Hepatic stellate cell (primary cell): ENCODE measurements at places on chromosomes 13 and 19.
A peak's percentile ranks its signal among the peaks of the same experiment; 100 is the strongest.

DNA sequence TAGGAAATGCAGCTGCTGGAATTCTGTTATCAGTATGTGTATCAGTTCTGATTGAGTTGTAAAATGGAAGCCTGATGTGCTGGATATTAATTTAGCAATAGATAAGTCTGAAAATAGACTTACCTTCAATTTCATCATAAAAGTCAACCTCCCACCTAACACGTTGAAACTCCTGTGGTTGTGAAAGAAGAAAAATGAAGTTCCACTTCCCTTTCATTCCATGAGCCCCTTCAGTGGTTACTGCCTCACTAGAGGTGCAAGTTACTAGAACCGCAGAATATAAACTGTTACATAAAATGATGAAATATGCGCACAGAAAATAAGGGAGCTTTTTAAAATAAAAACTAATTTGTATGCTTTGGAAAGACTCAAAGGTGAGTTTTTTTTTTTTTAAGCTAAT is 249.2 kb downstream of the SHISA2 start:
- no peak for DNase-seq

- DNase-seq: peak; percentile 100
These were observed at the start of gene MRPS12 for GRCh38 chr19:38930776-38931520. TSS of gene MRPS12 (plus strand) at chr19:38930944. CDS start at chr19:38931295, 351 bp downstream.

DNA sequence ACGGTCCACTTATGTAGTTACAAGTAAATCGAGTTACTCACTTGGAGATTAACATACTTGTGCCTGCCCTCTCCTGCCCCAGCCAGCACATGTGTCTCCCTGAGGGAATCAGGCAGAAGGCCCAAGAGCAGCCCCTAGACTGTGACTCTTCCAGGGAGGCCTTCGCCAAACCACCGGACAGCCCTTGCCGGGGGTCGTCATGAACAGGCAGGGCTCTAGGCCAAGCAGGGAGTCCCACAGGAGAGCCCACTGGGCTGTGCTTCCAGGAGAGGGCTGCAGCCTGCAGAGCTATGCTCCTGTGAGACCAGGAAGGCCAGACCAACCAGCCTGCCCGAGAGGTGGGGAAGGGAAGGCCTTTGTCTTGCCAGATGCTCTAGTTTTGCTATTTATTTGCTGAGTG is 283.3 kb downstream of the FOXO1 start:
- DNase-seq: no peak

- peak; percentile 84 for DNase-seq
These were observed 19.0 kb upstream of the GPI start for GRCh38 chr19:34345947-34346351.

DNA sequence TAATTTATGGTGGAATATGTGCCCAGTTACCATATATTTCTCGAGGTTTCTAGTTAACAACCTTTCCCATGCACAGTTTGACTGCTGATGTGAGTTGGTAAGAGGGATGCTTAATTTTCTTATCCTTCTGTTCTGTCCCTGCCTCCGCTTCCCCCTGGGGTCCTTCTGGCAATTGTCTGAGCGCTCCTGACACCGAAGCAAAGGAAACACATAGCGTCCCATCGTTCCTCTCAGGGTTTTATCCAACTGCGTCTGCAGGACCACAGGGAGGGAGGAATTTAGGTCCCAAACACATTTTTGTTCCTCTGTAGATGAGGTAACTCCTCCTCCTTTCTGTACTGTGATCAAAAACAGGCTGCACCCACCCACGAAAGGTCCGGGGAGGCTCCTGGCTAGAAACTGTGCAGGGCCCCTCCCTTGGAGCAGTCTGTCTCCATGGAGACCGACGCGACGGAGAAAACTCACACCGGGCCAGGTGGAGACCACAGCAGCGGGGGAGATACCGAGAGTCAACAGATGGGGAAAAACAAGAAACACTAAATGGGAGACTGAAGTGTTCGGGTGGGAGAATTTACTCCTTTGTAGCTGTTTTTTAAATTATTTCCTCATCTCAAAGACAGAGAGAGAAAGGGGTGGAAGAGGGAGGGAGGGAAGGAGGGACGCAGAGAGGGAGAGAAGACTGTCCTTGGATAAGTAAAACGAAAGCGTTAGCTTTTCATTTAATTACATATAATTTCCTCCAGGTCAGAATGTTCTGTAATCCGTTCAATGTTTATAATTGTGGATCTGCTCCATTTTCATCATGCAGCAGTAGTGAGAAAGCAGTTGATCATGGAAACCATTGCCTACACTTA is 191.8 kb upstream of the NBEA start:
- DNase-seq: no peak

DNA sequence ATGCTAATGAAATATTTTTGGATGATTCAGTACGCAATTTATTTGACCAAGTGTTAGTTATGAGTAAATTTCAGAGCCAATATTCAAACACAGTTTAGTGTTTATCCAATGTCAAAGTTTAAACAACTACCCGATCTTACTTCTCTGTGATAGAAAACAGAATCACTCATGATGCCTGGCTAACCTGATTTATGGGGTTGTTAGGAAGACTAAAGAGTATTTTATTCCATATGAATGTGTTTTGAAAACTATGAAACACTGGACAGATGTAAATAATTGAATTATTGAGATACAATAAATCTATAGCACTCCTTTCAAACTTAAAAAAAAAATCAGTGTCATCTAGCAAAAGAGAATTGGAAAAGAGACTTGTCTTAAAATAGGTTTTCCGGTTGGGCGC is 1181.8 kb downstream of the EFNB2 start:
- DNase-seq: no peak

- DNase-seq: no peak
These were observed 17.6 kb upstream of the MIER2 start for GRCh38 chr19:362154-362553.

DNA sequence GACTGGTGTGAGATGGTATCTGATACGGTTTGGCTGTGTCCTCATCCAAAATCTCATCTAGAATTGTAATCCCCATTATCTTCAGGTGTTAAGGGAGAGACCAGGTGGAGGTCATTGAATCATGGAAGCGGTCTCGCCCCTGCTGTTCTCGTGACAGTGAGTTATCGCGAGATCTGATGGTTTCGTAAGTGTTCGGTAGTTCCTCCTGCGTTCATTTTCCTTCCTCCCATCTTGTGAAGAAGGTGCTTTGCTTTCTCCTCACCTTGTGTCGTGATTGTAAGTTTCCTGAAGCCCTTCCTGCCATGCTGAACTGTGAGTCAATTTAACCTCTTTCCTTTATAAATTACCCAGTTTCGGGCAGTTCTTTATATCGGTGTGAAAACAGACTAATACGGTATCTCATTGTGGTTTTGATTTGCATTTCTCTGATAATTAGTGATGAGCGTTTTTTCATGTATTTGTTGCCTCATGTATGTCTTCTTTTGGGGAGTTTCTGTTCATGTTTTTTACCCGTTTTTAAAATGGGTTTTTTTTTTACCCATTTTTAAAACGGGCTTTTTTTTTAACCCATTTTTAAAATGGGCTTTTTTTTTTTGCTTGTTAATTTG is 102.8 kb upstream of the SLC10A2 start:
- DNase-seq: no peak

- DNase-seq: no peak
These were observed 520 bp downstream of the LGALS4 start for GRCh38 chr19:38812009-38812840.
